ENCODE measurements at places on chromosomes 3 and 15.
A peak's percentile ranks its signal among the peaks of the same experiment; 100 is the strongest.

DNA sequence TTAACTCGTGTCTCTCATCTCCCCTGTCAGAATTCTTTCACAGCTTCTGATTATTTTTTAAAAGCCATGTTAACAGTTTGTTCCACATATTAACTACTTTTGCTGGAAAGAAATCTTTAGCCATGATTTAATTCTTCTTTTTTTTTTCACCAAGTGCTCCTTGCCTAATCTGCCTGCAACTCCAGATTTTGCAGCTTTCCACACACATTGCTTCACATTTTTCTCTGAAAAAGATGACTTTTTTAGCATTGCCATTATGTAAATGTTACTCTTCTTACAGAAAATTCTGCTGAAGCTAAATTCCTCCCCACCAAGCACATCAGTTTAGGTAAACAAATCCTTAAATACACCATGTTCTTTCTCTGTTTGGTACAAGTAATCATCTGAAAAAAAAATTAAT is 23.4 kb upstream of the PPARG start:
- no peak for DNase-seq

- DNase-seq: no peak
Observed at GRCh38 chr3:144341471-144341870, 369.8 kb downstream of the DIPK2A start.

GRCh38 chr3:112925560-112925959 is 49.3 kb downstream of the CD200R1 start:
- DNase-seq: no peak

GRCh38 chr3:35946121-35946853 is 307.0 kb downstream of the ARPP21 start:
- peak; percentile 44 for DNase-seq

GRCh38 chr3:38925351-38925750 is 109.3 kb upstream of the SCN10A start:
- DNase-seq: no peak

- DNase-seq: no peak
Observed at GRCh38 chr3:194134231-194134756, 1.7 kb upstream of the HES1 start.

- DNase-seq: no peak
Observed at GRCh38 chr15:78353093-78353492, 12.9 kb downstream of the CRABP1 start.

GRCh38 chr15:92922418-92923002 is 22.4 kb downstream of the CHD2 start:
- DNase-seq: no peak

DNA sequence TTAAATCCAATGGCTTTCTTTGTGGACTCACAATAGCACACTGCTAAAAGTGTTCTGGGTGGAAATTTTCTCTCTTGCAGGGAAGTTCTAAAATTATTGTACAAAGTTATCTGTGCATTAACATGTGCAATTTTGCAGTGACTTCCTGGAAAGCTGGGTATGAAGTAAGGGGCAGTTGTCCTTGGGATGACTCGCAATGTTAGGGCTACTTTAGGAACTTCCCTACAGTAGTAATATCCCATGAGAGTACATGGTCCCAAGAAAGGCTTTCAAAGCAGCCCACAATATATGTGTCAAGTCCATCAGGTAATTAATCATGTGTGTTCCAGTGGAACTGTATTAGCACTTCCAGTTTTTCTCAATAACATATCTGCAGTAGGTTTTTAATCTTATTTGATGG is 201.0 kb upstream of the UBE2E2 start:
- no peak for DNase-seq
